ENCODE measurements at places on chromosomes 2 and 18.

DNA sequence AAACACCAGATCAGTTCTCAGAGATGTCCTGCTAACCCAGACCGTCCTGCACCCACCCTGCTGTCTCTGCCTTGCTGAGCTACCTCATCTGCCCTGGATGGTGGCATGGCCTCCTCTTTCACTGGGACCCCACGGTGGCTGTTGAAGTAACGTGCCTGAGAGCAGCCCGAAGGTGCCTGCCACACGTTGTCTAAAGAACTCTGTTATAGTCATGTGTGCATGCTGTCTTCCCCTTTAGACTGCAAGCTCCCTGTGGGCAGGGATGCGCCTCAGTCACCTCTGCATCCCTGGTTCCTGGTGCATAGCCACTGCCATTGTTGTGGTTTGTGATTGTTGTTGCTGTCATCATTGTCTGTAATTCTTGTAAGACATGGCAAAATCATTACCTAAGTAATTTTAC lies 235.9 kb downstream of the EIPR1 start:
- no peak for DNase-seq

DNA sequence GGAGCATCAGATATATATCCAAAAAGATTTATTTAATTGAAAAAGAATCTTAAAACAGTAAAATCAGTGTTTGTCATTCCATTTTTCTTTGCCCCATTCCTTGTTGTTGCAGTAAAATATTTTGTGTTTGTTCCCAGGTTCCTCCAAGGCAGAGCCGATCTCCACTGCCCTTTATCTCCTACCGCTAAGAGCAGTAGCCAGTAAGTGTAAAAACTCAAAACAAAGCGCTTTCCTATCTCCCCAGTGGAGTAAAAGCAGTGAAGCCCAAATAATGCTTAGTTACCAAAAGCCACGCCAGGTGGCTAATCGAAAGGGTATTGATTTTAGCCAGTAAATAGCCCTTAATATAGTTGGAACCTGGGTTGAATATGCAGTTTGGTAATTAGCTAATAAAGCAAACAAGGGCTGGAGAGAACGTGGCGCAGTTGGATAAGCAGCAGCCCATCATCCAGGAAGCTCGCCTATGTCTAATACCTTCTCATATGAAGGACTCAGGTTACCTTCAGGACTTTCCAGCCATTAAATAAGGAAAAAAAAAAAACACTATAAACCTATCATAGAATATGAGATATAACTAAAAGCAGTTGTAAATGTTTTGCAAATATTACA lies 12.4 kb upstream of the GPD2 start:
- DNase-seq, result no peak

DNA sequence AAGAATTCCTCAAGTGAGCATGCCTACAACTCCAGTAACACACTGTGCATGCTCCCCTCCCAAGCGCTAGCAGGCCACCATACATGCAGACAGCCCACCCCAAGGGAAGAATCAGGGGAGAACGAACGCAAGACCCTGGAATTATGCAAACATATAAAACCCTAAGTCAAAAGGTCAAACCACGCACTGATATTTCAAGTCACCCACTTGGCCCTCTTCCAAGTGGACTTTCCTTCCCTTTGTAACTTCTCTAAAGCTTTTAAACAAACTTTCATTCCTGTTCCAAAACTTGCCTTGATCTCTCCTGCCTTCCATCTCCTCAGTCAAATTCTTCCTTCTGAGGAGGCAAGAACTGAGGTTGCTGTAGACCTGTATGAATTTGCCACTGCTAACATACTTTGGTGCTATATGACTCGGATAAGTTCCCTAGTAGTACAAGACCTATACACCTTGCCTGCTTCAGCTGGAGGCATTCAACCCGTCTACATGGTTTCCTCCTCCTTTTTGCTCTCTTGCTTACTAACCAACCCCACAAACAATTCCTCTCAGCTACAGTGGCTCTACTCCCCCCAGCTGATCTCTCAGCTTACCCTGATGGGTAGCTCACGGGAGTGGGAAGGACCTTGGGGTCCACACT lies 11.1 kb upstream of the RPIA start:
- no peak for DNase-seq

GRCh38 chr2:141522702-141523101 lies 608.1 kb downstream of the LRP1B start:
- no peak for DNase-seq

DNA sequence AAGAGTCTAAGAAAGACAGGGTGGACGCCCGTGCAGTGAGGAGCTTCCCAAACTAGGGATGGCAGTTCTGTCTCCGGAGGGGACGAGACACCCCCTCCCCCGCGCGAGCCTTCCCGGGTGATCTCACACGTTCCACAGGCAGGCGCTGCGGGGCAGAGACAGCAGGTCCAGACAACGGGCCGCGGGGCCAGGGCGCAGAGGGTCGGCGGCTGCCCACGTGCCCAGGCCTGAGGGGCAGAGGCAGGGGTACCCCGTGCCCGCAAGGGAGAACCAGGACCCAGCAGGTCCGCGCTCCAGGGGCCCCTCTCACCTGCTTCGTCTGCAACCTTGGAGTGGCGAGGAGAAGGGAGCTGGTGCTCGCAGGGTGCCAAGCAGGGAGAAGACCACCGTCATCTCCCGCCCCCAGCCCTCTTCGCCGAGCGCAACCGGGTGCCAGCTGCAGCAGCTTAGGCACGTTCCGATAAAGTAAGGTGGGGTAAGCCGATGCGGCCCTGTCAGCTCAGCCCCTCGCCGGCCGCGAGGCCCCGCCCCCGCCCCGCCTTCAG lies at the start of gene GPR155:
Gene GPR155, minus strand, starts transcription at position 467 of the 545 bp plus-strand sequence. CDS start 5,073 bp downstream, outside the sequence.
- DNase-seq, result peak; percentile 17

GRCh38 chr2:140275427-140275826 lies 1495.2 kb upstream of the NXPH2 start:
- no peak for DNase-seq

DNA sequence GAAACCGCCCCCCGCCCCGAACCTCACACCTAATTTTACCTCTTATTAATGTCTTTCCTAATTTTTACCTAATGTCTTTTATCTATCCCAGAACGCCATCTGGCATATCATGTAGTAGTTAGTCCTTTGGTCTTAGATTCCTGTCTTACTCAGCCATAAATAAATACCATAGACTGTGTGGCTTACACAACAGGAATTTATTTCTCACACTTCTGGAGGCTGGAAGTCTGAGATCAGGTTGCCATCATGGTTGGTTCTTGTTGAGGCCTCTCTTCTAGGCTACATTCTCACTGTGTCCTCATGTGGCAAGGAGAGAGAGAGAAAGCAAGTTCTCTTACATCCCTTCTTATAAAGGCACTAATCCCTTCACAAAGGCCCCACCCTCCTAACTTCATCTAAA lies 46.8 kb downstream of the RHBDD1 start:
- no peak for DNase-seq

DNA sequence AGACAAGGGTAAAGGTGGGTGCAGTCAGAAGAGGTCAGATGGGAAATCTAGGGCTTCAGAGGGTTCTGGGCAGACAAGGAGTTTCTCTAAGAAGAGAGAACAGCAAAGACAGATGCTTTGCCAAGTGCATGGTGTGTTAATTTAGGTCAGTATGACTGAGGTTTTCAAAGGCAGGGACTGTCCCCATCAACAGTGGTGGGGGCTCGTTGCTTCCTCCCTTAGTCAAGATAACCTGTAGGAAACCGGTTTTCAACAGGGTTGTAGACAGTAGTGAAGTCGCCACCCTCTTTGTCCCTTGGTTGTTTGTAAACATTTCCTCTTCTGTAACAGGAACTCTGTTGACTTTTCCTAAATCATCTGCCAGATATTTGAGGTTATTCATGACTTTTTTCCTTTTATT lies 11.6 kb downstream of the RAB12 start:
- no peak for DNase-seq

GRCh38 chr2:53442783-53443182 lies 324.8 kb upstream of the CHAC2 start:
- no peak for DNase-seq

DNA sequence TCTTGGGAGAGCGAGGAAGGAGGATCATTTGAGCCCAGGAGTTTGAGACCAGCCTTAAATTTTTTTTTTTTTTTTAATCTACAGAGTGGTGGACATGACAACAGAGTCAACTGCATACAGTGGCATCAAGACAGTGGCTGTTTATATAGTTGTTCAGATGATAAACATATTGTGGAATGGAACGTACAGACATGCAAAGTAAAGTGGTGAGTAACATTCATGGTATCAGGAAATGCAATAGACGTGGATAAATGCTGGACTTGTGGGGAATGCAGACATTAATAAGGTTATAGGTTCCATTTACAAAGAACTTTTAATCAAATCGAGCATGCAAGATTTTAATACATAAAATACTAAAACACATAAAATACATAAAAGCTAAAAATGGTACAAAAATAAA lies 11.9 kb downstream of the WDR43 start:
- DNase-seq, result no peak

DNA sequence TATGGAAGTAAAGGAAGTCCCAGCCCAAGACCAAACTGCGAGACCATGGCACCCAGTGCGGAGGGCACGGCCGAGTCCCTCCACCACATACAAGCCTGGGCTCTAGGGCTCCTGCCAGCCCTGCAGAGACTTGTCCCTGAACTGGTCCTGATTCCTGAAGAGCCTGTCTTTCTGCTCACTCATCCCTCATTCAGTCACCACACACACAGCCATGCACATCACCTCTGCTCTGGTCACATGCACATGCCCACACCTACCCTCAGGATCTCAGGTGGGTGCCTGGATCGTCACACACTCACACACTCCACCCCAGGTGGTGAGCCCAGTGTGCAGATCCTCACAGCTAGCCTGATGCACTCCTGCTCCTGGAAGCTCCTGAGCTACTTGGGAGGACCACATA lies 71.4 kb upstream of the LAPTM4A start:
- no peak for DNase-seq

DNA sequence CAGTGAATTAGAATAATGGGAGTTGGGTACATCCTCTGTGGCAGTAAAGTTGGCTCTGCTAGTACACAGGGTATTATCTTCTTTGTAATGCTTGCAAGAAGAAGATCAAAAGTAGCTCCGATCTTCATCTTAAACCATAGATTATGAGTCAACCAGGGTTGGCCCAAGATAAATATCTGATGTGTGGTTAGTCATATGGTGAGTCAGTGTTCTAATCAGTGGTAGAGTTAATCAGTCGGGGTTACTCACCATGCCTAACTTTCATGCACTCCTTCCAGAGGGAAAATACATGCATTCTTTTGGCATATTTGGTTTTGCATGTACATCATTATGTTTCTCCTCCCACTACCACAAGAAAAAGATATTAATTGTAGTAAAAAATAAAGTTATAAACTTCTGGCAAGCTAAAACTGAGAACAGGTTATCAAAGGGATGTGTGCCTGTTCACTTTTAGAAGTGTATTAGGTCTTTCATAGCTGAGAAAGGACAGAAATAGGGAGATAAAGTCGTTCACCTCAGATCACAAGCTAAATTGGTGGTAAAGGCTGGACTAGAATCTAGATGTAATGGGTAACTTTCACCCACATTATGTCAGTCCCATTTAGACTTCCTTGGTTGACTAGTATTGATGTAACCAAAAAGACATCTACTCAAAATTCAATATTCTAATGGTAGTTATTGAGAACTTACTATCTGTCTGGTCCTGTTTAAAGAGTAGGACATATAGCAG lies 684.4 kb downstream of the IRS1 start:
- no peak for DNase-seq

DNA sequence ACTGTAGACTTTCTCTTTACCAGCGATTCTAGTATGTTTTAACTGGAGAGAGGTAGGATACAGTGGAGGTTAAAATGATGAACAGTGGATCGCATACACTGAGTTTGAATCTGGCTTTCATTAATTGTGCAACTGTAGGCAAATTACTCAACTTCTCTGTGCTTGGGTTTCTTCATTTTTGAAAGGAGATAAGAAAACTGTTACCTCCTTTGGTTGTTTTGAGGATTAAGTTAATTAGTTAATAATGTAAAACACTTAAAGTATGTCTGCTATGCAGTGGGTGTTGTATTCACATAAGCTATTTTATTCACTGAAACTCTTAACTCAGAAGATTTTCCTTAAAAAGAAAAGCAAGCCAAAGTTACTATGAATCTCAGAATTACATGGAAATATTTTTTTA lies 111.8 kb upstream of the CYP20A1 start:
- no peak for DNase-seq

GRCh38 chr2:191217580-191217979 lies 27.6 kb upstream of the MYO1B start:
- DNase-seq, result no peak

DNA sequence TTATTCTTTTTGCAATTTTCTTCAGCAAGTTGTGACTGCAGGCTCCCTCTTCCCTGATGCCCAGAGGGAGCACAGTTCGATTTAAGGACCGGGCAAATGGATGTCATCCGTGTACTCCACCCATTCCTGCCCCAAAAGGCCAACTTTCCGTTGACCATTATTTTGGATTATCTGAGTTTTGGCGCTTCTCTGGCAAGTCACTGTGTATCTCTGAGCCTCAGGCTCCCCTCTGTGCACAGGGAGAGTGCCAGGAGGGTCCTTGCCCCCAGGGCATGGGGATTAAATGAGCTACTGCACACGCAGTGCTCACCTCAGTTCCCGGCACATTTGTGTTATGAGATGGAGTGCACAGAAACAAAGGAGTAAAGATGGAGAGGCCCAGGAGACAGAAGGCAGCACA lies 41.4 kb upstream of the HDAC4 start:
- no peak for DNase-seq

DNA sequence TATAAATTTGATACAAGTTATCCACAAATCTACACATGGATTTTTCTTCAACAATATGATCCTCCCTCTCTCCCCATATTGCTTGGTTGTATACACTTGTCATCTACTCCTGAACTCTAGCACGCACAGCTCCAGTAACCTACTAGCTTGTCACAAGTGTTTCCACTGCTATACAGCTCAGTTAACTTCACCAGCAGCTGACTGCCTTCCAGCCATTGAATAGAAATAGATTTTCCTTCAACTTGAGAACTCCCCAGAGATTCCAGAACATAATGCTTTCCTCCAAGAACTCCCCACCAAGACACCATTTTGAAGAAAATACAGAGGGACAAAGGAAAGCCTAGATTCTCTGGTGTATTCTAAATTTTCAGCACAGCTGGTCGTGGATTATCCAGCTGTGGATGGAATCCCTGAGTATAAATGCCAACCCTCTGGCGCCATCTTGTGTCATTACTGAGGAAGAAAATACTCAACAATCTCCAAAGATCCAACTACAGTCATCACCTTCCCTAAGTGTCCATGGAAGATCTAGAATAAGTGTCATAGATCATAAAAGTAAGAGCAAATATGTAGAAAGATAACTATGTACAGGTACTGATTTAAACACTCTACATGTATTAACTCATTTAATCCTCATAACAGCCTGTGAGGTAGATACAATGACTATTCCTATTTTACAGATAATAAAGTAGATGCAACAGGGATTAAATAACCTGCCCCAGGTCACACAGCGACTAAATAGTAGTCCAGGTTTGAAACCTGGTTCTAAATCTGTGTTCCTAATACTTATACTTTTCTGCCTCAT lies 156.7 kb downstream of the ARHGAP28 start:
- DNase-seq, result no peak

GRCh38 chr2:94994063-94994913 lies 31.2 kb upstream of the MAL start:
- no peak for DNase-seq

DNA sequence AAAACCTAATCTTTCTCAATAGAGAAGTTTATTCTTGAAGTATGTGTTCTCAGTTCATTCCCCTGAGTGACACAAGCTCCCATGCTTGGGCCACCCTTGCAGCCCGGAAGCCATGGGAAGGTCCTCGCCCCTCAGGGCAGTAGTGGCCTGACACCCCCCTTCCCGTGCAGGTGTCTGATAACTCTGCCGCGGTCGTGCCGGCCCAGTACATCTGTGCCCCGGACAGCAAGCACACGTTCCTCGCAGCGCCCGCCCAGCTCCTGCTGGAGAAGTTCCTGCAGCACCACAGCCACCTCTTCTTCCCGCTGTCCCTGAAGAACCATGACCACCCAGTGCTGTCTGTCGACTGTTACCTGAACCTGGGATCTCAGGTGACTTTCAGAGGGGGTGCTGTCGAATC lies 32.4 kb downstream of the NTSR2 start:
- no peak for DNase-seq
